ENCODE measurements at places on chromosomes 3 and 15.

DNA sequence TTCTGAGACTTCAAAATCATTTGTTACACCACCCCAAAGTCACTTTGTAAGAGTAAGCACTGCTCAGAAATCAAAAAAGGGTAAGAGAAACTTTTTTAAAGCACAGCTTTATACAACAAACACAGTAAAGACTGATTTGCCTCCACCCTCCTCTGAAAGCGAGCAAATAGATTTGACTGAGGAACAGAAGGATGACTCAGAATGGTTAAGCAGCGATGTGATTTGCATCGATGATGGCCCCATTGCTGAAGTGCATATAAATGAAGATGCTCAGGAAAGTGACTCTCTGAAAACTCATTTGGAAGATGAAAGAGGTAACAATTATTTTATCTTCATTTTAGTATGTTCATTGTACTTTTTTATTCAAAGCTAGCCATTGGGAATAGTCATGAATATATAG lies 32.6 kb downstream of the BLM start:
- no peak for DNase-seq

DNA sequence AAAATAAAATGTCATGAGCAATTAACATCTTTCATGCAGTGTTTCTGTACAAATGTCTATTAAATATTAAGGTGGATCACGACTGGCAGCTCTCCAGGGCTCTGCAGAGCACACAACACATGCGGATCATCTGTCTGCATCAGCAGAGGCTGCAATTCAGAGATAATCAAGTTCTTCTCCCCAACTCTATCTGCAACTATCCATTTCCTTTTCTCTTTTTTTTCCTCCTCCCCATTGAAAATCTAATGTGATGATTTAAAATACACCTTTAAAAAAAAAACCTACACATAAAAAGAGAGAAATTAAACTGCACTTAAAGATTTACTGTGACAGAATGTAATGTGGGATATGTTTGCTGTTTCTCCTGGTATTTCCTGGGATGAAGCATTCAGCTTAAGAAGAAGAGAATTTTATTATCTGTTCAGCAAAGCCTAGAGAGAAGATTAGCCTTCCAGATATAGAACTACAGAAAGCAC lies 352.6 kb upstream of the CCDC54 start:
- peak; percentile 72 for DNase-seq

DNA sequence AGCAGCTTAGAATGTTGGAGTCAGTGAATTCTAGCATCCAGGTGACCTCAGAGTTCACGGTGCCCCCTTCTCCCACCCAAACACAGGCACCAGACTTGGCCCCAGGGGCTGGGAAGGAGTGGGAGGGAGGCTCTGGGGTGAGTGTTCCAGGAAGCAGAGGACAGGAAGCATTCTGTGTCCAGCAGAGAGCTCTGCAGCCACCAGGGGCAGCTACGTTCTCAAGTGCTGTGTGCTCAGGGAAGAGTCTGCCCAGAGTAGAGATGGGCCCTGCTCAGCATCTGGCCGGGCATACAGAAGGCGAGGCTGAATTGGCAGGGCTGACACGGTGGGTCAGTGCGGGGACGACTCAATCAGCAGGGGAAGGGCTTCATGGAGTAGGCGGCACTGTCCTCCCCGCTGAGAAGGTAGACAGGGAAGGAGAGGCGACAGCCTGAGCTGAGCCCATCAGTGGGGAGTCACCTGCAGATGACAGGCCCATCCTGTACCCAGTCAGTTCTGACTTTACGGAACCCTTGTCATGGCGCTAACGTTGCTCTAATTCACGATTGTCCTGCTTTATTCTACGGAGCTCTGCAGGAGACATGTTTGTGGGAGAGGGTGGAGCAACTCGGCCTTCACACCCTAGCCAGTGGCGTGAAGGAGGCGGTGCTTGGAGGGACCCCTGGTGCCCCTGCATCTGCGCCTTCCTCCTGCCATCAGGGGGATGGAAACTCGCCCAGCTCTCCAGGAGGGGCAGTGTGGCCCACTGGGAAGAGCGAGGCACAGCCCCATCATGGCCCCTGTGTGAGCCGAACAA lies 82.2 kb downstream of the C3orf70 start:
- peak; percentile 52 for DNase-seq

DNA sequence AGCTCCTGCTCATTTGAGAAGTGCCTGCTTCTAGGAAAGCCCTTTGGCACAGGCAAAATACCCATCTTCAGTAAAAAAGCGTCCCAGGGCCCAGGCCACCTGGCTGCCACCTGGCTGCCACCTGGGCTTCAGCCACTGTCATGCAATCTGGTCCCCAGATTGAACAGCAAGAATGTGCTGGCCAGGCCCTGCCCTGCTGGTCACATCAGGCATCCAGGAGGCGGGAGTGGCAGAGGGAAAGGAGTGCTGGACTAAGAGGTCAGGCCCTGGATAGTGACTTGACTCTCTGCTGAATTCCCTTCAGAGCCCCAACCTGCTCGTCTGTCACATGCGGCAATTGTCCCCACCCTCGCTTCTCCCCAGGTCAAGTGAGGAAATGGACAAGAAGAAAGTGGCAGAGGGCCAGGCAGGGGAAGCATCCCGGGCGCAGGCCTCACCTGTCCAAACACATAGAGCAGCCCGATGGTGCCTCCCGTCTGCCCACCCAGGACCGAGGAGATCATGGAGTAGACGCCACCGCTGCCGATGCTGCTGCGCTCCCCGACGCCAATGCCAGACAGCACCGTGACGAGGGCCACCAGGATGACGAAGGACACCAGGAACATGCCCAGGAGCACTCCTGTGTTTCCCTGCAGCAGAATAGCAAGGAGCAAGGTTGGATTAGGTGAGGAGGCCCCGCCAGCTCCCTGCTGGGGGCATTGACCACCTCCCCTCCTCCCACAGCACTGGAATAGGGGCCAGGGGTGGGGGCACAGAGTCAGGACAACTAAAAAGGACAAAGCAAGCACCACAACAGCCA lies 25.5 kb downstream of the SLC12A8 start:
- DNase-seq = no peak

- no peak for DNase-seq
Measured at GRCh38 chr3:119562307-119562961, 3.0 kb upstream of the CD80 start.

DNA sequence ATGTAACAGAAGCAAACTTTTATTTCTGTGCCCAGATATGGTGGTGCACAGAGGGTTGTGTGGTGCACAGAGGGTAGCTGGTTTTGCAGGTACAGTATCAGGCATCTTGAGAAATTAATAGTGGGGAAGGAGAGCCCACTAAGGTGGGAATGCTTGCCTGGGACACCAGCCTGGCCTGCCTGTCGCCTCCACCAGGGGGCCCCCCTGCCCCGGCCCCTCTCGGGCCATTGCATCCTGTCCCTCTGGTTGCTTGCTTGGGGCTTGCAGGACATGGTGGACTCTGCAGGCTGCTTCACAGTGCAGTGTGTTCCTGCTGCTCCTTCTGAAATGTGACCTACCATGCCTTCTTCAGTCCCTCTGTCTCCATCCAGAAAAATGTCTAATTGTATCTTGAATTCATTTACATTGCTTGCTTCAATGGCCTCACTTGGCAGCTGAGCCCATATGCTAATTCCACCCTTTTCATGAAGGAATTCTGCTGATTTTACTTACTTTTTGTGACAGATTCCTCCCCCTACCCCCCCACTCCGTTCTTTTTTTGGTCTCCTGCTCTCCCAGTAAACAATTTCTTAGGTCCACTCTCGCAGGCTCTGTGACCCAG lies 73.6 kb downstream of the EEFSEC start:
- peak; percentile 51 for DNase-seq

All from EH (cell line).